ENCODE measurements at places on chromosomes 11 and 22.

GRCh38 chr22:50015451-50016307 is 3.1 kb upstream of the IL17REL start:
- DNase-seq, result no peak

GRCh38 chr11:16969010-16969999 is 44.9 kb downstream of the PLEKHA7 start:
- DNase-seq, result no peak

DNA sequence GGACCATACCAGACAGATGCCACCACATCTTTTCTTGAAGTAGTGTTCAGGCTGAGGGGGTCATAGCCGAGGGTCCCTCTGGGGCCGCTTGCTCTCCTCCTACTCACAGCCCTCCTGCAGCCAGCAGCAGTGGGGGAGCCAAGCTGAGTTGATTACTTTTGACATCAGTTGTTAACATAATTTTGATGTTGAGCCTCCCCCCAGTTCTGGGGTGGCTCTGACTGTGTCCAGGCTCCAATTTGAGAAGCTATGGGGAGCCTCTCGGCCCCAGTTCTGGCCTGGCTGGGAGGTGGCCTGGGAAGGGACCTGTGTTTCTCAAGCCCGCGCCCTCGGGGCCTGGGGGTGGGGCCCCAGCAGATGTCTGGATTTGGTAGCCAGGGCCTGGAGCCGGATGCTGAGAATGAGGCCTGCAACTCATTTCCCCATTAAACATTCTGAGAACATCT is 47.9 kb downstream of the KCNQ1OT1 start:
- DNase-seq, result no peak

DNA sequence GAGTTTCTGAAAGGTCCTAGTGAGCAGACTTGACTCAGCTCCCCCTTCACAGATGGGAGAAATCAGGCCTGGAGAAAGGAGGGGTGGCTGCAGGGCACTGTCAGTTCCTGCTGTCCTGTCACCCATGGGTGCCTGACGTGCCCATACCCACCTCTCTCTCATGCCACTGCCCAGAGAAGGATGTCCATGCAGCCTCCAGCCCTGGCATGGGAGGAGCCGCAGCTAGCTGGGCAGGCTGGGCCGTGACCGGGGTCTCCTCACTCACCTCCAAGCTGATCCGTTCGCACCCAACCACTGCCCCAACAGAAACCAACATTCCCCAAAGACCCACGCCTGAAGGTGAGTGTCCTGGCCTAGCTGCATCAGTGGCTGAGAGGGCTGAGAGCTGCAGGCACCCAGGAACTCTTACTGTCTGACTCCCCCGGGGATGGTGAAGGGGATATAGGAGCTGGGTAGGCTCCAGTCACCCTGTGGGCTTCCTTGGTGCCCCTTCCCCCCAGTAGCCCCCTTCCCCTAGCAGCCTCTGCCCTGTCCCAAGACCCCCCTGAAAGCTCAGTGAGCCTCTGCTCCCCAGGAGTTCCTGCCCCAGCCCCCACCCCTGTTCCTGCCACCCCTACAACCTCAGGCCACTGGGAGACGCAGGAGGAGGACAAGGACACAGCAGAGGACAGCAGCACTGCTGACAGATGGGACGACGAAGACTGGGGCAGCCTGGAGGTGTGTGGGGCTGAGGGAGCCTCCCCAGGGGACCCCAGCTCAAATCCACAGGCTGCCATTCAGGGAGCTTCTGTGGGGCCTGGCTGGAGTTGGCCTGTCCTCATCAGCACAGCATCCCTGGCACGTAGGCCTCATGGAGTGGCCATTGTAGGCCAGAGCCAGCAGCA is 11.8 kb downstream of the SCYL1 start:
- no peak for DNase-seq

- no peak for DNase-seq
Observed at GRCh38 chr22:22349455-22349836, 104.9 kb downstream of the VPREB1 start.

GRCh38 chr11:2265854-2266585 is 4.4 kb downstream of the ASCL2 start:
- DNase-seq, result no peak

DNA sequence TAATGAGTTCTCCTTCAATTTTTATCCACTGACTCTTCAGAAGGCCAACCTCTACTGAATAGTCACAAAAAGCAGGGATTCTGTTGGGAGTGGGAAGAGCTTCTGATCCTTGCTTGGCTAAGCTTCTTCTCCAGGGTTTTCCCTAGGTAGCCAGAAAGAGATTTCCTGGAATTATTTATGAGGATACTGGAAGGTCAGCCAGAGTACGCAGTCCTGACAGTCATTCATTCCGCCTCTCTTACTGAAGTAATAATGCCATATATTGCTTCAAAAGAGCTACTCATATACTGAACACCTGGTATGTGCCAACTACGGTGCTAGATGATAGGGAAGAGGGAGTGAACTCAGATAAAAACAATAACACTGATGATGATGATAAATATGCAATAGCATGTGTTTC is 116.1 kb downstream of the CCDC34 start:
- DNase-seq, result no peak

DNA sequence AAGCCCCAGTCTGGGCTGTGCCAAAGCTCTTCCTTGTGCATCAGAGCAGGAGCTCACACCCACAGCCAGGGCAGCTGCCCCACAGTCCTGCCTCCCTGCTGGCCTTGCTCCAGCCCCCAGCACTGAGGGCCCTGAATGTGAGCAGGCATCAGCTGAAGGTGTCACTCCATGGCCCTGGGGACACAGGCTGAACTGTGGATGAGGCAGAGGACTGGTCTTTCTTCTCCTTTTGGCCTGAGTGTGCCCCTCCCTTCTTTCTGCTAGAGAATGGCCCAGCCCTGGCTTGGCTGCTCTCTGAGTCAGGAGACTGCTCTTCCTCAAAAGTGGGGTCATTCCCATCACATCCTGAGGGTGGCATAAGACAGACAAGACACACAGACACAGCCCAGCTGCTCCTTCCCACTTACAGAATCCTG is 16.2 kb downstream of the OTOG start:
- DNase-seq, result no peak

DNA sequence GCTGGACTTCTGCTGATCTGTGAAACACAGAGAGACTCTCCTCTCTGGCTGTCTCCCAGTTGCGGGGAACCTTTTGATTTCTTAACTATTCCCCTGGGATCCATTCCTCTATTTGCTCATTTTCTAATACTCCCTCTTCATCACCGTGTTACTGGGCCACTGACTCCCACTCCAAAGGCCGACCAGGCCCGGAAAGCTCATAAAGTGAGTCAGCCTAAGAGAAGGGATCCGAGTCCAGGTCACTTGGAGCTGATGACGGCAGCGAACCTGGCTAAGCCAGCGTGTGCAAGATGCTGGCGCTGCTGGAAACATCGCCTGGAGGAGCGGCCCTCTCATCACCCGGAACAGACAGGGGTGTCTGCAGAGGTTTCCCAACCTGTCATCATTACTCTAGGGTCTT is 112.8 kb downstream of the FBXO7 start:
- DNase-seq, result no peak

DNA sequence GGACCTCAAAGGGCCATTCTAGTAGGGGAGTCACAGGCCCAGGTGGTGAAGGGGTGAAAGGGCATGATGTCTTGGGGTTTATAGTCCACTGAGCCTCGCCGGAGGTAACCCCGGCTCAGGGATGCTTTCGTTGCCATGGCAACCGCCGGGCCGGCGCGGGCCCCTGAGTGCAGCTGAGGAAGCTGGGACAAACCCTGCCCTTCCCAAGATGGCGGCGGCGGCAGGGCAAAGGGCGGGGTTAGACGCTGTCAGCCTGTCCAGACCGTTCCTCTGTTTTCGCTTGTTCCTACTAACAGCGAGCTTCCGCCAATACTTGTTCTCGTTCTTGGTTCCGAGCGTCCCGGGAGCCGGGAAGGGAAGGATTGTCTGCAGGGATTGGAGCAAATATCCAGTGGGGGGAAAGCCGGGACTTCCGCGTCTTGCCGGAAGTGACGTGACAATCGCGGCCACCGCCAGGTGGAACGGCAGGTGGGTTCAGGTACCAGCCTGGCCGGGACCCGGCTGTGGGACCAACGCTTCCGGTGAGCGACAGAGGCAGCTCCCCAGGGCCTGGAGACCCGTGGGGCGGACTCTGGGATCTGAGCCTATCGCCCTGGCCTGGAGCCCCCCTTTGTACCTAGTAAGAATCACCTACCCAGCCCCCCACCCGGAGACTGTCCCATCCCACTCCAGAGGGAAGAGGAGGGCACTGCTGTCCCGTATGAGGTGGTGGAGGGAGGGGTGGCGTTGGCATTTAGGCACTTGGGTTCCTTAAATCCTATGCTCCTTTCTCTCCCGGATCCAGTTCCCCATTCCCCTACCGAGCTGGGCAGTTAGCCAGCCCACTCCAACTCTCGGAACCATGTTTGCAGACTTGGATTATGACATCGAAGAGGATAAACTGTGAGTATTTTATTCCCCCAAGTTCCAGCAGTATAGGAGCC is at the start of gene PICK1:
Gene PICK1, plus strand, starts transcription at position 436 of the 923 bp plus-strand sequence. Its CDS starts 406 bp downstream, at position 842.
- peak; percentile 66 for DNase-seq

GRCh38 chr11:47109051-47109726 is 67.5 kb downstream of the ARFGAP2 start:
- no peak for DNase-seq

GRCh38 chr11:23727794-23728193 is 769.1 kb upstream of the LUZP2 start:
- DNase-seq, result no peak

GRCh38 chr11:62433904-62434276 is 15.1 kb downstream of the SCGB1A1 start:
- DNase-seq, result no peak

- DNase-seq, result no peak
Observed at GRCh38 chr11:104964247-104964646, 4.1 kb downstream of the CASP4 start.

GRCh38 chr11:83035070-83035854 is 36.4 kb downstream of the RAB30 start:
- no peak for DNase-seq

DNA sequence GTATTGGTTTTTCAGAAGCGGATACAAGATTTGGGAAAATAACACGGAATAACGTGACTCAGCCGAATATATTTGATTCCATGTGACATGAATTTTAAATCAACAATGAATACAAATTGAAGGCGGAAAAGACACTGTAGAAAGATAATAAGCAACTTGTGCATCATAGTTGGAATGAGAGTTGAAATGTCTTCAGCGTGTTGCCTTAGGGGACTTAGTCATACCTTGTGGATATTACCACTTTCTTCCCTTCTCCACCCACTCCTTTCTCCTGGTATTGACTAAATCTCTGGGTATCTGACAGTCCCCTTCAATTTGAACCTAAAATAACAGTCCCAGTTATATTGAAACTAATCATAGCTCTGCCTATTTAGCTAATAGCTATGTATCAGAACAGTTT is 2373.1 kb upstream of the RAG2 start:
- no peak for DNase-seq

GRCh38 chr22:37196539-37197450 is 8.7 kb upstream of the C1QTNF6 start:
- no peak for DNase-seq

DNA sequence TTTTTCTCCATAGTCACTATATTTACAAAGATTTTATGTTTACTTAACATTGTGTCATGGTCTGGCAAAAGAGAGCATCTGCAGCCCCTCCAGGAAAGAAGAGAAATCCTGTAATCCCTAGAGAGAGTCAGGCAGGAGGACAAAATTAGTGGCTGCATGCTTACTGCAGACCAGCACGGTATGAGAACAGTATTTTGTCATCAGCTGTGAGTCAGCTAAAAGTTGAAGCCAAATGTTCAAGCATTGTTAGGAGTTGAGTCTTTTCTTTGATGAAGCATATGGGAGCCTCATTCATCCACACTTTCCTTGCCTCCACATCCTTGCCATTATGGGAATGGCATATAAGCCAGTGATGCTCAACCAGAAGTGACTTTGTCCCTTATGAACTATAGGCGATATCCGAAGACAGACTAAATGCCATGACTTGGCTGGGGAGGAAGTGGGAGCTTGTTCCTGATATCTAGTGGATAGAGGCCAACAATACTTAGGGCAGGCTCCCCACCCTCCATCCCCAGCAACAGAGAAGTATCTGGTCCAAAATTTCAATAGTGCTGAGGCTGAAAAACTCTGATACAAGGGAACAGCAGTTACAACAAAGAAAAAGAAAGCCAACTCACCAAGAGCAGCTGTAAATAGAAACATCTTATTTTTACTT is 112.0 kb upstream of the OR5AK2 start:
- no peak for DNase-seq

Measured in T-helper 22 cell (primary cell).